ENCODE measurements at places on chromosomes 11 and 22. TPM values are rescaled to one million over a fixed set of nuclear protein-coding genes. Genes with fewer than 3 reads are reported as not detected.

The SNX15 gene
- 17.9 TPM for total RNA-seq

The MUC5B gene
- total RNA-seq, result not detected

The HIPK3 gene
- 37.0 TPM for total RNA-seq

The OR10A2 gene
- not detected for total RNA-seq

The DTX4 gene
- total RNA-seq, result not detected

The DBX1 gene
- not detected for total RNA-seq

- DNase-seq, result peak; percentile 39
Observed at GRCh38 chr11:32821517-32821916, 8.2 kb upstream of the PRRG4 start.

DNA sequence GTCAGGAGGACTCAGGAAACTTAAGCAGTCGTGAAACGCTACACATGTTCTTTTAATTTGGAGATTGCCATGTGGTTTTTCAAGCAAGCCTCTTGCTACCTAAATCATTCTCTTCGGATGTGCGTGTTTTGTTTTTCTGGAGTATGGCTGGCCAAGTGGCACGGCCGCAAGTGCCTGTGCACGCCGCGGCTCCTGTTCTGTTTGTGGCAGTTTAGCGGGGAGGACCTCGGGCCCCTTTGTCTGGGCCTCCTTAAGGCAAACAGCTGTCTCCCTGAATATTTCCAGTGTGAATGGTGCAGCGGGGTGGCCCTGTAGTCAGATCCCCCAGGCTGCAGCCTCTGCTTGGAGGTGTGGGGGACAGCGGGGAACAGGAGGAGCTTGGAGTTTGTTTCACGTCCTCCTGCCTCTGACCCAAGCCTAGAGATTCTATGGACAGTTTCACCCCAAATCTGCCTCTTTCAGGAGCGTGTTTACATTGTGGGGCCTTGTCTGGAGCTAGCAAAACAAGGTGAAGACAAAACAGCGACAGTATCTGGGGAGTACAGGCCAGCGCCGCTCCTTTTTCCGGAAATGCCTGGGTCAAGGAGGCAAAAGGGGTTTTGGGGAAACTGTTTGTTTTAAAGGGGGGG, 1.3 kb downstream of the LRP5 start:
- peak; percentile 32 for DNase-seq

All from Daoy (cell line).